ENCODE measurements at places on chromosomes 12 and 14.

DNA sequence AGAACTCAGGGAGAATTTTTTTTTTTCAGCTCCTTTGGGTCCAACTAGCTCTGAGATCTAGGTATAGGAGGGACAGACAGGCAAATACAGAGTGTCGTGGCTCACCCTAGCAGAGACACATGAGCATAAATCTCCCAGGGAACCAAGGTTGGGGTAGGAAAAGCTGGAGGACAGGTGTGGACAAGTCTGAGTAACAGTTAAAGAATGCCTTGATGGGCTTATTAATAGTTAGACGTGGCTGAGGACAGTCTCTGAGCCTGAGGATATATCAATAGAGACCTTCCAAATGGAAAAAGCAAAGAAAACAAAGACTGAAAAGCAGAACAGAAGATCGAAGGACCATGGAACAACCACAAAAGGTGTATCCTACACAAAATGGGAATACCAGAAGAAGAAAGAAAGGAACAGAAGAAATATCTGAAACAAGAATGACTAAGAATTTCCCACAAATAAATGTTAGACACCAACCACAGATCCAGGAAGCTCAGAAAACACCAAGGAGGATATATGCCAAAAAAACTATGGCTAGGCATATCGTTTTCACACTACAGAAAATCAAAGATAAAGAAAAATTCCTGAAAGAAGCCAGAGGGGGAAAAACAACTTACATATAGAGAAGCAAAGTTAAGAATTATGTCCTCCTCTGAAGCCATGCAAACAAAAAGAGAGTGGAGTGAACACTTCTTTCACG, 80.9 kb downstream of the PTPRB start:
- DNase-seq = no peak

- no peak for DNase-seq
Measured at GRCh38 chr12:124862768-124863415, 772 bp downstream of the SCARB1 start.

DNA sequence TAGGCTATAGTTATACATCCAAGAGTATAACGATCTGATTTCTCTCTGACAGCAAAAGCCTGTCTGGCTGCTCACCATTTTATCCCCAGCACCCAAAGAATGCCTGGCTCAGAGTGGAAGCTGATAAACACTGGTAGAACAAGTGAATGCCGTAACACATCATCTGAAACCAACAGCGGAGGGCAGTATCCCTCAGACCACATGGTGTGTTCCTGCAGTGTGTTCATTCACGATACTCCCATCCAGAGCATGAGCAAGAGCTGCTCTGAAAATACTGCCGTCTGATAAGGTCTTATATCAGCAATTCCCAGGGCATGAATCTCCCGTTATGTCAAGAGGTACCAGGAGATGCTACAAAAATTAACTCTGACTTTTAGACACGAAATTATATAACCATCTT, 95.9 kb downstream of the TTC7B start:
- no peak for DNase-seq

DNA sequence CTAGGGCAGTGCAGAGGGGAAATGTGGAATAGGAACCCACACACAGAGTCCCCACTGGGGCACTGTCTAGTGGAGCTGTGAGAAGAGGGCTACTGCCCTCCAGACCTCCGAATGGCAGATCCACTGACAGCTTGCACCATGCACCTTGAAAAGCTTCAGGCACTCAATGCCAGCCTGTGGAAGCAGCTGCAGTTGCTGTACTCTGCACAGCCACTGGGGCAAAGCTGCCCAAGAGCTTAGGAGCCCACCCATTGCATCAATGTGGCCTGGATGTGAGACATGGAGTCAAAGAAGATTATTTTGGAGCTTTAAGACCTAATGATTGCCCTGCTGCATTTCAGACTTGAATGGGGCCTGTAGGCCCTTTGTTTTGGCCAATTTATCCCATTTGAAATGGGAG, 21.7 kb upstream of the CCDC88C start:
- DNase-seq = no peak

DNA sequence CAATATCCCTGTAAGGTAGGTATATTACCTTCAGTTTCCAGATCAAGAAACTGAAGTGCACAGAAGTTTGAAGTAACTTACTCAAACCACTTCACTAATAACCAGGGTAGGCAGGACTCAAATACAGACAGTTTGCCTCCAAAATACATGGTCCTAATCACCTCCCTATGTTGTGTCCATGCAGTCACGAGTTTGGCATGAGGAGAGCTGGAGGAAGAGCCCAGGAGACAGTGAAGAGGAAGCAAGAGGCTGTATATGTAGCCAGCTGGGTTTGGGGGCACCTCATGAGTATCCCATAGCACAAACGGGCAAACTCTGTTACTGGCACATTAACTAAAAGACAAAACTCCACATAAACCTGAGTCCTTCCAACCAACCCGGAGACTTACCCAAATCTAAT, 79.2 kb downstream of the DUSP16 start:
- DNase-seq = no peak

GRCh38 chr14:95727056-95727700, 13.3 kb upstream of the TCL1A start:
- DNase-seq = no peak

- DNase-seq = no peak
Measured at GRCh38 chr12:49648712-49649003, 25.3 kb downstream of the PRPF40B start.

DNA sequence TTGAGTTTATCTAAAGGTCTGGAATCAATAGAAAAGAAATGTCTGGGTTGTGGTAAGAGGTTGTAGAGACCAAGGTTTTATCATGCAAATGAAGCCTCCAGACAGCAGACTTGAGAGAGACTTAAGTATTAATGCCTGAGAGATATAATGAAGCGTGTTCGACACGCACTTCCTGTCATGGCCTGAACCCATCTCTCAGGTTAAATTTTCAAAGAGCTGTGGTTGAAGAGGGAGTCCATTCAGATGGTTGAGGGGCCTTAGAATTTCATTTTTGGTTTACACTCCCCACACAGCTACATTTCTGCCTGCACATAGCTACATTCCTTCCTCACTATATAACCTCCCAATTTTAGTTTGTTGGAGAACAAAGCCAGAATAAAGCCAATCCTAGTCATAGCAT, 10.1 kb upstream of the CLEC12A start:
- no peak for DNase-seq

DNA sequence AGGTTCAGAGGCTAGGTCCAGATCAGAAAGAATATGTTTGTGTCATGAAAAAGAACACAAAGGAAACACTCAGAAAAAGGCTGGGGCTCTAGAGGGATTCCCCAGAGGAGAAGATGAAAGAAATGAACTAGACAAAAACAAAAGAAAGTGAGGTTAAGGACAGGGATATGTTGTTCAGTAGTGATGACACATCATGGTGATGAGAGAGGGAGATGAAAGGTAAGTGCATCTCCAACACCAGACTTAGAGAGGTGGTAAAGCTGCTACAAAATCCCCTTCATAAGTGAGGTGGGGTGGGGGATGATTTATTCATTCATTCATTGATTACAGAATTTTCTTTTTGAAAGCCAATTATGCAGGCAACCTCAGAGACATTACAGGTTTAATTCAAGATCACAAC, 19.6 kb upstream of the SLC8A3 start:
- no peak for DNase-seq

DNA sequence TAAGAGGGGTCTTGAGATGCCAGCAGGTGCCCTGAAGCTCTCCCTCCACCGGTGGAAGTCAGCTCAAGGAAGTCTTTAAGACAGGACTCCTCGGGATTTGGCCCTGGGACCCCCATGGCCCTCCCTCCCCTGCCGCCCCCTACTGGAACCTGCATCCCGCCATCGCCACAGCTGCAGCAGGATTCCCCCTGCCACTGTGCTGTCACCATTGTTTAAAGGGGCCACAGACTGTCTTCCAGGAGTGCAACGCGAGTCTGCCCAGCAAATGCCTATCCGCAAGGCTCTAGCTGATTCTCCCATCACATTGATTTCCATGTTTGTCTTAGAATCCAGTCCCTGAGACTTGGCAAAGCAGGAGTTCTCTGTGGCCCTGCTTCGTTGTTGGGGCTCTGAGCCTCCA, 770.8 kb upstream of the ALG10B start:
- DNase-seq = no peak

DNA sequence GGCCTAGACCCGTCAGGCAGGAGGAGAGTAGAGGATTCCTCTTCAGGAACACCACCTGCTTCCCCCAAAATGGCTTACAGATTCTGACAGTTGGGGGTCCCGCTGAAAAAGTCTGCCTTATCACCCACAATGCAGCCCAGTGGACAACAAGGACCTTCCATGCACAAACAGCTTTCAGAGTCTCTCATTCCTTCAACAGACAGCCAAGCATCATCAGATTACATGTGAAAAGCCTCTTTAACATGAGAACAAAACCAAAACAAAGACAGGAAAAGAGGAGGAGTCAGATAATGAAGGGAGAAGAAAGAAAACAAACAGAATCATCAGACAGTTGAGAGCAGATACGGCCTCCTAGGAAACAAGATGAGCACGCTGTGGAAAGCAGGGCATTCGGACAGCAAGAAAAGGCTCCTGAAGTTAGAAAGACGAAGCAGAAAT, 18.3 kb downstream of the KCTD10 start:
- no peak for DNase-seq

GRCh38 chr14:20775043-20775442, 6.0 kb upstream of the RNASE6 start:
- no peak for DNase-seq

DNA sequence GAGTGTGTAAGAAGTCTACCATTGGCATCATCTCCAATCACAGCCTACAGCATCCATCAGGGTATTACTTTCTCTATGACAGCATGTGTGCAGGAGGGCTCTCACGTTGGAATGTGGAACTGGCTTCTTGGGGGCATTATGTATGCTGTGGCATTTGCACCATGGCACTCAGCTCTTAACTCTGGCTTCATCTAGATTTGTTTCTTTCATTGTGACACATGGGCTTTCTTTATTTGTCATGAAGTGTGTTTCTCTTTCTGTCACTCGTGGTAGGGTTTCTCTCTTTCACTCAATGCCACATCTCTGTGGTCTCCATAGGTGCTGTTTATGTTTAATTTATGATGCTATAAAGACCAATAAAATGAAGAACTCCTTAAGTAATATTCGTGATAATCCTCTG, 191.2 kb upstream of the GARIN2 start:
- no peak for DNase-seq

DNA sequence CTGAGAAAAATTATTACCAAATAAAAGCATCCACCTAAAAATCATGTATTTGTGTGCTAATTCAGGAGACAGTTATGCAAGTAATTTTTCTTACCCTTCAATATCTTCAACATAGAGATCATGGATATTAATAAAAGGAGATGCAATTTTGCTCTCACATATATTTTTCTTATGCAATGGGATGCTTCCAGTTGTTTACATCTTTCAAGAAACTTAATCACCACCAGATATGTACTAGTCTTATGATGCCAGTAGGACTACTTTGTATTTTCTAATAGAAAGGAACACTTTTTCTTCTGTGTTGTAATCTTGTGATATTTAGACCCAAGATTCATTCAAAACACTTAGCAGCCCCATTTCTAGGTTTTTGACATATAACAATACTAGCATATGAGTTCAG, 107.6 kb downstream of the NAV3 start:
- no peak for DNase-seq

- DNase-seq = no peak
Measured at GRCh38 chr12:47029903-47030302, 49.5 kb upstream of the PCED1B start.

GRCh38 chr12:79023784-79024183, 159.2 kb downstream of the SYT1 start:
- DNase-seq = no peak

- no peak for DNase-seq
Measured at GRCh38 chr12:100267603-100268281, 765 bp downstream of the SCYL2 start.

GRCh38 chr14:57317248-57317833, 48.6 kb downstream of the AP5M1 start:
- DNase-seq = peak; percentile 62

DNA sequence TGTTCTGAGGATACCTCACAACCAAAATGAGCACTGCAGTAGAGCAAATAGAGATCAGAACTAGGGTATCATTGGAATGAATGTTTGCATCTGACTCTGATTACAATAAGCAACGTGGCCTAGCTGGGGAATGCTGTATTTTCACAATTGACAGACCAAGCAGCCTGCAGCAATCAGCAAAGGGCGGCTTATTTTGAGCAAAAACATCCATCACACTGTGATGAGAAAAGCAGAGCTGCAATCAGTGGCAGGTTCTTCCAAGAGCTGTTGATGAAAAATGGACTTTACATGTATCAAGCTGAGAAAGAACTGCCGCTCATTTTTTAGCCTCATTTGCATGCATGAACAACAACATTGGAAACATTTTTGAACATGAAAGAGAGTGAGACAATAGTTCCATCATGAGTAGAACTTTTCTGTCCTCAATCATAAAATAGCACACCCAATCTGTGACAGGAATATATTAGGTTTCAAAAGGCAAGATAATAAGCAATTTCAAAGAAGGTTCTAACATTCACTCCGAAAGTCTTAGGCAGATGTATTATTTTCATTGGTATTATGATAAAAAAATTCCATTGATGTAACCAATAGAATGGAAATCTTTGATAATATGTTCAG, 249.7 kb upstream of the FBXO33 start:
- no peak for DNase-seq

- DNase-seq = peak; percentile 36
Measured at GRCh38 chr14:23352506-23353432, at the start of gene SLC22A17. Gene SLC22A17, minus strand, starts transcription at chr14:23352887.

GRCh38 chr14:98181241-98181640, 1090.8 kb downstream of the BCL11B start:
- DNase-seq = no peak

DNA sequence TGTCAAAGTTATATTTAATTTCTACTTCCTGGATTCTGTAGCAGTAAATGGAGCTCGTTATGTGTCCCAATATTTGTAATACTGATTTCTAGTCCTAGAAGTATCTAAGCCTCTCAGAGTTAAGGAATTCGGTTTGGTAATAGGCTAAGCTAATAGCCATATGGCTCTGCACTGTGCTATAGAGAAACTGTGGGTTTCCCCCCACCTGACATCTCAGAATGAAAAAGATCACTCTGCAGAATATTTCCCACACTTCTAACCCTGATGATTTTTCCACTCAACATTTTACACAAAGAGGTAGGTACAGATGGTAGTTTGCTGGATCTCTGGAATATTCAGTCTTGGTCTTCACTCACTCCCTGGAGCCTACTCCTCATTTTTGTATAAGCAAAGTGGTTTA, 71.2 kb downstream of the BORCS5 start:
- DNase-seq = no peak
